Cortex of kidney (tissue), 1 donor: ENCODE measurements at places on chromosomes 4 and X.

GRCh38 chrX:96538104-96538725 is 146.4 kb upstream of the DIAPH2 start:
- no peak for DNase-seq

DNA sequence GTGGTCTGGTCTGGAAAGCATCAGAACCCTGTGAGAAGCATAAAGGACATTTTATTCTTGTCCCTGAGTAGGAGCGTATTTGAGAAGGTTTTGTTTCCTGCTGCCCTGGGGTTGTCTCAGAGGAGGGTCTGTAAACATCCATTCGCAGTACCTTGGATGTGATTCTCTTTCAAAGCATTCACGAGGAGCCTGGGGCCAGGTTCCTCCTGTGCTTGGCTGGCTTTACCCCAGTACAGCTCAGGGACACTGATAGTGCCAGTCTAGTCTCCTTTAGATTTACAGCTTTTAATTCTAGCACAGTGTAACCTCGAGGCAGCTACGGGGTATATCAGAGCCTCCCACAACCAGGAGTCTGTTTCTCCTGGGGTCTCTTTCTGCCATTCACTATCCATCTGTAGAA is 2.7 kb downstream of the CLRN2 start:
- no peak for DNase-seq

DNA sequence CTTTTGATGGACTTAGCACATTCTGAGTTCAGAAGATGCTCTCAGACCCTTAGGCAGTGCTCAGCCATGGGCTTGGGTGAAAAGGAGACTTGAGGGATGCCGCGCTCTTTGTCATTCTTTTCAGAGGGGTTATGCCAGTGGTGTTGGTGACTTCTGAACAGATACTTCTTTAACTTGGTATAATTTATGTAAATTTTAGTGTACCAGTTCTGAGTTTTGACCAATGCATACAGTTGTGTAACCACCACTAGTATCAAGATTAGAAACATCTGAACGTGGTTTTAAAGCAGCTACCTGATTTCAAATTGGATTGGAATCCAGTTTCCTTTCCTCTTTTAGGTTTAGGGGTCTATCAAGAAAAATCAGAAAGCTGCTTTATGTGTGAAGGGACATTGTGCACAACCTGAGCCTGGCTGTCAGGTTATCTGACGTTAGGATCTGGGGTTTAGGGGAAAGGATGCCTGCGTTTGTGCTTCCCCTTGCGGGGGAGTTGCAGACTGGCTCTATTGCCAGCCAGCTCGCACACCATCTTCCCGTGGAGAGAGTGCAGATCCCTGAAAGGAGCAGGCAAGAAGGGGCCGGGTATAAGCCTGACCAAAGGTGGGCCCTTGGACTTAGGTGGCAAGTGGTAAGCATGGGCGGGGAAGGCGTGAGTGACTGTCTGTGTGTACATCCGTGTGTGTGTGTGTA is 19.0 kb downstream of the SMS start:
- no peak for DNase-seq

- DNase-seq: no peak
Observed at GRCh38 chr4:42768125-42768748, 111.3 kb upstream of the ATP8A1 start.

GRCh38 chr4:100367451-100367850 is 150.4 kb downstream of the EMCN start:
- DNase-seq: no peak

DNA sequence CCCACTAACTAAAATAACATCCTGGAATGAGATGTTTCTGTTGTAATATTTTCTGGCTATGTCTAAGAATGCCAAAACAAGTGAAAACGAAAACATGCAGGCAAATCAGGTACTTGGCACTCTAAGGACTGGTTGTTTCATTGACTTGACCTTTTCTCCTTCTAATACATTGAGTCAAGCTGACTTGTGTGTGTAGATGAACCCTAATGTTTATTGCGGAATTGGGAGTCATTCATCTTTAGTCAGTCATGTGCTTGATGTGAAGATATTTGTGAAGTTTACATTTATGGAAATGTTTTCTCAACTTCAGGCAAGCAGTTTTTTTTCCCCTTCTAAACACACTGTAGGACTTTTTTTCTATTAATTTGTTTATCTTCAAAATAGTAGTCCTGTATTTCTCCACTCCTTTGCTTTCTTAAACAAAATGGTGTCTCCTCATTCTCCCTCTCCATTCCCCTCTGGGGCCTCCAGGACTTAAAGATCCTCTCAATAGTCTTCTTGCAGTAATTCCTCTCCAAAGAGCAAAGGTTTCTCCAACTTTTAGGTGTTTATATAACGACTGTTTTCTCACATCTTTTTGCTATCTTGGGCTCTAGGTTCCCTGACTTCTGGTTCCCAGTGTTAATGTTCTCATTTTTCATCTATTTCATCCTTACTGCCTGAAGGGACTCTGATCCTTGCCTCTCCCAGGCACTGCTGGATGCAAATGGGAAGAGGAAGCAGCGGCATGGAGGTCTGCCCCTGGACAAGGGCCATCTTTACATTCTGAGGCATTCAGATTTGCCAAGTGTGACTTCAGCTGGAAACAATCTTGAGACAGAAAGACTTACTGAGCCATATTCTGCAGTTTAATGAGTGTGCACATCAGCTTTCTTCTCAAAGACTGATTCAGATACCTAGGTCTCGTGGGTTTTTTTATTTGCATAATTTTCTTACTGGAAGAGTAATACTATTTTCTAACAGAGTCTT is 166.4 kb downstream of the ARHGAP6 start:
- DNase-seq: no peak

GRCh38 chr4:156473151-156473550 is 498.4 kb downstream of the PDGFC start:
- no peak for DNase-seq

DNA sequence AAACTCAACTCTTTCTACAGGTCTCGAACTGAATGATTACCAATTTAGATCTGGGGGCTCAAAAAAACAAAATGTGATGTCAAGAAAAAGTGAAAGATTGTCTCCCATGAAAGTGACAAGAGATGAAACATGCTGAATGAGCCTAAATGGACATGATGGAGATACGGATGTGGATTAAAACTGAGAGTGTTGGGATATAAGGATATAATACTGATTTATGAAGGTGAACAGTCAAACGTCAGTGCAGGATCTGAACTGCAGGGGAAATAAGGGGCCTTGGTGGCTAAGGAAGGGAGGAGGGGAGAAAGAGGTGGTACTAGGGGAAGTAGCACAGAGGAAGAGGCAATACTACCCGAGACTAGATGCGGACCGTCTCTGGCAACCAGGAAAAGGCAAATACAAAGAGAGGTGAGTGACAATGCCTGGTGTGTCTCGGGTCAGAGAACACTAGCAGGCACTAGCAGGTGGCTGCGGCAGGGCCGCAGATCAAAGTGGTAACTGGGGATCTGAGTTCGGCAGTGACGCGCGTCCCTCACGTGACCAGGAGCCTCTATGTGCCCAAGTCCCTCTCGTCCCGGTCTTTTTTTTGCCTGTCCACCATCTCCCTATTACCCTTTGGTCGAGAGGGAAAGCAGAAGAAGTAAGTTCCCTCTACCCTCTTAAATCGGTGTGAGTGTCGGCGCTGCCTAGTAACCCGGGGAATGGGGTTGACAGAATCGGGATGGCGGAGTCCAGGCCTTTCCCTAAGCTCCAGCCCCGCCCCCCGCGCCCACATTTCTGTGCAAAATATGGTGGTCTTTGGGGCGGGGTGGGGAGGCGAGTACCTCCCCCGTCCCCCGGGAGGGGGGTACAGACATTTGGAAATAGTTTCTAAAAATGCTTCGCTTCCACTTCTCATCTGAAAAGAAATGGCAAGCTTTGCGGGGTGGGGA is at the start of gene TCEAL1:
TSS of gene TCEAL1 (plus strand) at position 590 of the 932 bp plus-strand sequence. CDS start 942 bp downstream, outside the sequence.
- no peak for DNase-seq

- DNase-seq: no peak
Observed at GRCh38 chr4:14920237-14920636, 82.0 kb upstream of the CPEB2 start.

DNA sequence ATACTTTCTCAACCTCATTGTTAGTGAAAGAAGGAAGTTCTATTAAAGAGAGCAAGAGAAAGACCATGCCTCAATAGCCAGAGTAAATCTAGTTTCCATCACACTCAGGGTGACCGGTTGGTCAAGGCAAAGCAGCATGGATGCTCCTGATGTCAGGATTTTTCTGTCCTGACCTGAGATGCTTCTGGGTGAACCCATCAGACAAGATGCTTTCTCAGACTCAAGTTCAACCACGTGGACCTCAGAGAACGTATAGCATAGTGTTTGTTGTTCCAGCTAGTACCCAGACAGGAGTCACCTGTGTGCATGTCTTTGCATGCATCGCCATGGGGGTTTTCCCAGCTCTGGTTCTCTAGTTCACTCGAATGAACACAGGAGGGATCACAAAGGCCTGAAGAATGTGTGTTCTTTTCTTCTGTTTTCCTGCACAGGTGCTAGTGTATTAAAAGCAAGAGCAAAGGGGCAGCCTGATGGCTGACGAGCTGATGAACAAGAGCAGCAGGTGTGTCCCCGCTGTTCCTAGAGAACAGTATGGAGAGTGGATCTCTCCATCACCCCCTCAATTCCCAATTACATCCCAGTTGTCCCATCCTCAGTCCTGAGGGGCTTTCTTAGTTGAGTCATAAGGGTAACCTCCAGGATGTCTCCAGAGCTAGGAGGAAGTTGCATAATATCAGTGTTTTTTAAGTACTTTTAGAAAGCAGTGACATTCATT is 110.5 kb upstream of the ENPP6 start:
- no peak for DNase-seq

DNA sequence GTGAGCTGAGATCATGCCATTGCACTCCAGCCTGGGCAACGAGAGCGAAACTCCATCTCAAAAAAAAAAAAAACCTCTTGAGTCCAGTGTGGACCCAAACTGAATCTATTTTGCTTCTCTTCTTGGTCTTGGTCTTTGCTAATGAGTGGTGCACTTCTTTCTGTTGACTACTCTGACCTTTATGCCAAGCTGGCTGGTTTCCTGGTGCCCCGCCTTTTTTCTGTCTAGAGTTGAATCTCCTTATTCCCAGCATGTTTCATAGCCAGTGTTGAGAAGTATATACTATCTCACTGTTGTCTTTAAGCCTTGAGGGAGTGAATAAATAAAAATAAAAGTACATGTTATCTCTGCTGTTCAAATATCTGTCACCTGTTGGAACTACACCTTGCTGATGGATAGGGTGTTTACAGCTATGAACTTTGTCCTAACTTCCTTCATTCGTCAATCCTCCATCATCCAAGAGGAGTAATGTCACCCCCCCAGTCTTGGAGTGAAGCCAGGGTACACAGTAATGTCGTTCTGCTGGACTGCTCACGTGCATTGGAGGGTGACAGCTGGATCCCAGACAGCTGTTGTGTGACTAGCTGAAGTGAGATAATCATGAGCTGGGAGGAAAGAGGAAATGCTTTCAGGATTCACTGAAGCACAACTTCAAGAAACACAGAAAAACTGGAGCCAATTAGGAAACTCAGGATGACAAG is 99.3 kb upstream of the PRKG2 start:
- DNase-seq: no peak

DNA sequence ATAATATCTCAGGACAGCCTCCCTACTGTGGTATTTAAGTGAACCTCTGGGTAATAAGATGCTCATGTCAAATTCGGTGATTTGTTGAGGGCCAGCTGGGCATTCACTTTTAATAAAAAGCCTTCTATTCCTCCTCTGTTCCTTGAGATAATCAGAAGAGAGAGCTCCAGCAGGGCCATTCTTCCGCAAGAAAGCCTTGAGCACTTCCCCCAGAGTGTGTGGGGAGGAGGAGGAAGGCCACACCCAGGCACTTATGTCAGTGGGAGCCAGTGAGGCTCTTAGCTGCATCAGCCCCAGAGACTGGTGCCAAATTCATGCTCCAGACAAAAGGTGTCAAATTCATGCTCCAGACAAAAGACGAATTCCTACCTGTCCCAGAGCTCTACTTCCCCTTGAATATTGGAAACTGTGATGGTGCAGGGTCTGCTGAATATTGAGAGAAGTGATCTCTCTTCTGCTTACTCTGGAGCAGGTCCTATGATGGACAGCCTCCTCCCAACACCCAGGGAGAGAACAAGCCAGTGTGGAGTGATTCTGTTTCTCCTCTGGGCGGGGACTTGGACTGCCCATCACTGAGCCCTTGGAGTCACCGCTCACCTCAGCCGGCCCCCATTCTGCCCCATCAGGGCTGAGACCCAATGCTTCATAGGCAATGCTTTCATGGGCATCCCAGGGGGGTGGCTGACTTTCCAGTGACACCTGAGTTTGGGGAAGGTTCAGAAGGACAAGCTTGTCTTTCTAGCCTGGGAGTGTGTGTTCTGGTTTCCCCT is 68.1 kb downstream of the FHDC1 start:
- DNase-seq: no peak

DNA sequence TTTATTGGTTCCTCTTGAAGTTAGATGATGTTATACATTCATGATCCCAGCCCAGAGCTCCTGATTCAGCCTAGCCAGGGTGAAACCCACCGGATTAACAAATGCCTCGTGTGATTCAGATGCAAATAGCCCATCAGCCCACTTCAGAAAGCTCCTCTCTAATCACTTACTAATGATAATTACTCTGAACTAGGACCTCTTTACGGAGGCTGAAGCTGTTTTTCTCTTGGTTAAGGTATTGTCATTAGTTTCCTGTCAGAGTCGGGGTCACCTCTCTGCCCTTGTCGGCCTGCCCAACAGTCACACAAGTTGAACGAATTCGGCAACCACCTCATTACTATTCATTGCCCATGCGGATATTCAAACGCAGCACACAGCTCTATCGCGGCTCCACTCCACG is 36.6 kb downstream of the ZFP42 start:
- DNase-seq: no peak

- no peak for DNase-seq
Observed at GRCh38 chrX:143873343-143873742, 10.5 kb upstream of the UBE2NL start.

DNA sequence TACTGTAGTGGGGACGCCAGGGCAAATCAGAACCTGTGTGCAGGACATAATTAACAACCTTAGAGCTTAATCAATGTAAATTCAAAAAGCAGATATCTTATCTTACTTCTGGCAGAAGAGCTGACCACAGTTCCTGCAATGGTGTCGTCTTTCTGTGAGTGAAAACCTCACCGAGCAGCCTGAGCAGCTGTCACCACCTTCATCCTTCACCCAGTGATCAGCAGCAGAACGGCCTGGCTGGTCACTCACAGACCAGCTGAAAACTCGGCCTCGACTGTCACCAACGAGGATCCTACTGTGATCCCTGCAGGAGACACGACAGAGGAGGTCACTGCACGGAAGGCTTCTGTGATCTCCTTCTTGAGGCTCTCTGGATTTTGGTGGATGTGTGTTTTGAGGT is 94.2 kb downstream of the CDS1 start:
- no peak for DNase-seq

GRCh38 chrX:72258174-72258573 is 18.9 kb downstream of the RPS4X start:
- DNase-seq: no peak

DNA sequence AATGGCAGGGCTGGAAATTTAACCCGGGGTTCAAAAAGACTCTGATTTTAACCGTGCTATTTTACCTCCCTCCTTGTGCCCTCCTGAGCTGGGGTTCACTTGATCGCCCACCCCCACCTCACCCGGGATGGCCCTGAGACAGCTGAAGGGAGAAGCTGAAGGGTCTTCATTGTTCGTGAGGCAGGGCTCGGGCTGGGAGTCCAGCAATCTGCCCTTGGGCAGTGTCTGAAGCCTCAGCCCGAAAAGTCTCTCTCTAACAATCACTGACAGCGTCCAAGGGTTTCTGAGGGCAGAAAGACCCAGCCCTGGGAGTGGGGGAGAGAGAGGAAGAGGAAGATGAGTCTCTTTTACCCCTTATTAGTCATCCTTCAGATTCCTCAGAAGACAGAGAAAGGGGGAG is 39.4 kb upstream of the PHOX2B start:
- no peak for DNase-seq
